ENCODE measurements at places on chromosomes 3 and 15.

GRCh38 chr15:79035111-79035601 is 55.4 kb downstream of the RASGRF1 start:
- DNase-seq, result no peak

- no peak for DNase-seq
These were observed 22.1 kb downstream of the ITGA11 start for GRCh38 chr15:68409736-68410370.

GRCh38 chr15:34753236-34753894 is 1.4 kb downstream of the GJD2 start:
- DNase-seq, result no peak

- no peak for DNase-seq
These were observed 31.1 kb downstream of the APH1B start for GRCh38 chr15:63308491-63308890.

- DNase-seq, result no peak
These were observed 596.7 kb downstream of the PDCD6IP start for GRCh38 chr3:34394978-34395748.

DNA sequence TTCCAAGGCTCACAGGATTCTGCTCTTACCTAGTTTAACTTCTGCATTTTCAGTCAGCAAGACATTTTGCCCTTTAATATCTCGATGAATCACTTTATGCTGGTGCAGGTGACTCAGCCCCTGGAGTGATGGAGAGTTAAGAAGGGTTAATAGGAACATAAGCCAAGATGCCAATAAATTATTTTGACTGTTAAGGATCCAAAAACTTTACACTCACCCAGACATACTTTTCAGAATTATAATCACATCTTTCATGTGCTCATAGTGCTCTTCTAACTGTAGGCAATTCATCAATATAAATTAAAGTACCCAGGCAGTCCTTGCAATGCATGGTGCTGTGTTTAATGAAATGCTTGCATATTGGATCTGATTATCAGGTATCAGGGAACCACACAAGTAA is 164.1 kb upstream of the SLC2A2 start:
- no peak for DNase-seq

DNA sequence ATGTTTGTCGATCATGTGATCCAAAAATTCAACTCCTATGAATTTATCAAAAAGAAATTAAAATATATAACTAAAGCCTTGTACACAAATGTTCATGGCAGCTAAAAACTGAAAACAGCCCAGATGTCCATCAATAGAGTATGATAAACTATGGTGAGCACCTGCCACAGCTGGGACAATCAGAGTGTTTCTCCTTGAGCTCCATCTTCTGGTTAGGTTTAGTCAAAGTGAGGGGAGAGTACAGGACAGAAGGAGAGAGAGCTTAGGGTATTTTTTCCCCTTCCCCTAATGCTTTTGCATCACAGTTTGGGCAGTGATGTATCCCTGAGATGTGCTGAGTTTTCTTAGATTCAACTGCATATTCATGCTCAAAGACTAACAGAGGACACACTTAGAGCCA is 65.5 kb downstream of the FSIP1 start:
- no peak for DNase-seq

- DNase-seq, result peak; percentile 23
These were observed 223.8 kb downstream of the OPA1 start for GRCh38 chr3:193816656-193817311.

- DNase-seq, result no peak
These were observed 91.7 kb downstream of the FRMD4B start for GRCh38 chr3:69294014-69294766.

DNA sequence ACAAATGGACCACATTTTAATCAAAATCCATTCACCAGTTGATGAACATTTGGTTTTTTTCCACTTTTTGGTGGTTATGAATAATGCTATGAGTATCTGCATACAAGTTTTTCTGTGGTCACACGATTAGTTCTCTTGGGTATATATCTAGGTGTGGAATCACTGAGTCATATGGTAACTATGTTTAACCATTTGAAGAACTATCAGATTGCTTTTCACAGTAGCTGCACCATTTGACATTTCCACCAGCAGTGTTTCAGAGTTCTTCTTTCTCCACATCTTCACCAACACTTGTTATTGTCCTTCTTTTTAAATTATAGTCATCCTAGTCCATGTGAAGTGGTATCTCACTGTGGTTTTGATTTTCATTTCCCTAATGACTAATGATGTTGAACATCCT is 33.3 kb upstream of the ATG7 start:
- no peak for DNase-seq

GRCh38 chr3:126208606-126209256 is 28.3 kb upstream of the ALDH1L1 start:
- DNase-seq, result no peak

DNA sequence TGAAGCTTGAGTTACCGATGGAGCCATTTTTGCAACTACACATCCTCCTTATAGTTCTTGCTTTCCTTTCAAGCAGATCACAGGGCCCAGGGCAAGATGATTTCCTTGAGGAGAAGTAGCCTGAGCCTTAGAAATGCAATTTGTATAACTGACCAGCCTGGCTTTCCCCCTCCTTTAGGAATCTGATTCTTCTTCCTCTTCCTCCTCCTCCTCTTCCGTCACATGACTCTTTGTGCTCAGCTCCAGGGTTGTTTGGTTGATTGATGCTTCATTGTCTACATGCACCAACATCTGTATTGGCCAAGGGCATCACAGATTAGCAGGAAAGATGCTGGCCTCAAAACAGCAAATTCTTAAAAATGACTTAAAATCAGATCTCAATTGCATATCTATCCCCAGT is 3.3 kb downstream of the SNAPC5 start:
- DNase-seq, result no peak

DNA sequence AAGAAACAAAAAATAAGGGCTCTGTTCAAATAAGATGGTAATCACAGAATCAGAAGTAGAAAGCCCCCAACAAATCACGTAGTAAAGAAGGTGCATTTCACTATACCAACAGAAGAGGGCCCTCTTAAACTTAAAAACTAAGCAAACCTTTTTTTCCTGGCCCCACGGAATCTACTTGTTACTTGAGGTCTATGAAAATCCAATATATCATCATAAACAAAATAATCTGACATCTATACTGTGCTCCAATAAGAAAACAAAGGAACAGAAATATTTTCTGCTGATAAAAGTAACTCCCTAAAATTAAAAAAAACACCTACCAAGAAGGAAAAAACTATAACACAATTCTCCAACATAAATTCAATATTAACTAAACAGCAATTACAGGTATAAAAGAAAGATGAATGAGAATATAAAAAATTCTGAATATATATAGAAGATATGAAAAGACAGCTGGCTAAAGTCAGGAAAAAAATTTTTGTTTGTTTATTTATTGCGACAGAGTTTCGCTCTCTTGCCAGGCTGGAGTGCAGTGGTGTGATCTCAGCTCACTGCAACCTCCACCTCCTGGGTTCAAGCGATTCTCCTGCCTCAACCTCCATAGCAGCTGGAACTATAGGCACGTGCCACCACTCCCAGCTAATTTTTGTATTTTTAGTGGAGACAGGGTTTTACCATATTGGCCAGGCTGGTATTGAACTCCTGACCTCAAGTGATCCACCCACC is 81.8 kb downstream of the CLASP2 start:
- DNase-seq, result no peak

- DNase-seq, result no peak
These were observed 4.1 kb downstream of the RCN2 start for GRCh38 chr15:76935620-76936019.

- DNase-seq, result no peak
These were observed 129.4 kb downstream of the DLG1 start for GRCh38 chr3:197169028-197169427.

DNA sequence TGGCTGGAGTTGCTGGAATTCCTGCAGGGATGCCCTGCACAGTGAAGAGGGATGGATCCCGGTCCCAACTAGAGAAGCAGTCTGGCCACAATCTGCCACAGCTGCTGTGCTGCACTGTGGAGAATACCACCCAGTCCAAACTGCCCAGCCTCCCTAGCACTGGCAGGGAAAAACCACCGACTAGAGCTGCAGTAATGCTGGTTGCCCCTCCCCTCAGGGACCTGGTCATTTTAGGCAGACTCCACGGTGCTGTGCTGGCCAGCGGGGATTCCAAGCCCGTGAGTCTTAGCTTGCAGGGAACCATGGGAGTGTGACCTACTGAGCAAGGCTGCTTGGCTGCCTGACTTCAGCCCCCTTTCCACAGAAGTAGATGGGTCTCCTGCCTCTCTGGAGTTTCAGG is 478.0 kb upstream of the ATP11B start:
- DNase-seq, result no peak

DNA sequence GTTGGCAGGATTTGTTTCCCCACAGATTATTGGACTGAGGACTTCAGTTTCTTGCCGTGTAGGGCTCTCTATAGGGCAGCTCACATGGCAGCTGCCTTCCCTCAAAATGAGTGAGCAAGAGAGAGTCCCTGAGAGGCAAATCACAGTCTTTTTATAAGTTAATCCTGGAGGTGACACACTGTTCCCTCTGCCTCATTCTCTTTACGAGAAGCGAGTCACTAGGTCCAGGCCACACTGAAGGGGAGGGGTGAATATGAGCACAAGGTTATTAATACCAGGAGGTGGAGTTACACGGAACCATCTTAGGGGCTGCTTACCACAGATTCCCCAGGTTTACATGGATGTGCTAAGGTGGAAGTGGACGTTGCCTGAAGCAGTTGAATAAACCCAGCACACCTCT is 77.0 kb downstream of the LPP start:
- DNase-seq, result no peak

- no peak for DNase-seq
These were observed 867.8 kb downstream of the SQOR start for GRCh38 chr15:46502667-46503066.

- peak; percentile 8 for DNase-seq
These were observed 227.1 kb upstream of the ATP11B start for GRCh38 chr3:182565916-182566796.

DNA sequence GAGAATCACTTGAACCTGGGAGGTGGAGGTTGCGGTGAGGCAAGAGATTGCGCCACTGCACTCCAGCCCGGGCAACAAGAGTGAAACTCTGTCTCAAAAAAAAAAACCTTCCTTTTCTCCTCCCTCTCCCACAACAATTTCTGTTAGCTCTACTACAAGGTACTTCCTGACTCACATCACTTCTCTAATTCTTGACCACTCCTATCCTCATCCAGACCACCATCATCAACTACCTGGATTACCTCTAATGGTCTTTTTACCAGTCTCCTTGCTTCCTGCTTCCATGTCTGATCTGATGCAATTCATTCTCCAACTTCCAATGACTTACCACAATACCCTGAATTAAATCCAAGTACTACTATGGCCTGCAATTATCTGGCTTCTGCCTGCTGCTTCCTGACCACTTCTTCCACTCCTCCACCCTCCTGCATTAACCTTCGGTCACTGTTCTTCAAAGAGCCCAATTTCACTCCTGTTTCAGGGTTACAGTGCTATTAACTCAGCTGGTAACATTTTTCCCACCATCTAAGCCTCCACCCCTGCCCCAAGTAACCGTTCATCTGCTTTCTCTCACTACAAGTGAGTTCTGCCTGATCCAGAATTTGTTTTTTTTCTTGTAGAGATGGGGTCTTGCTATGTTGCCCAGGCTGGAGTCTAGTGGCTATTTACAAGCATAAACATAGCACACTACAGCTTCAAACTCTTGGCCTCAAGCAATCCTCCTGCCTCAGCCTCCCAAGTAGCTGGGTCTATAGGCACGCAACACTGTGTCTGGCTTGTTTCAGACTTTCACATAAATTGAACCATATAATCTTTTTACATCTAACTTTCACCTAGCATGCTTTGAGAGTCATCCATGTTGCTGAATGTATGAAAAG is 27.8 kb downstream of the DCAF1 start:
- DNase-seq, result no peak

GRCh38 chr3:38457111-38458003 is 3.7 kb downstream of the ACVR2B start:
- no peak for DNase-seq

DNA sequence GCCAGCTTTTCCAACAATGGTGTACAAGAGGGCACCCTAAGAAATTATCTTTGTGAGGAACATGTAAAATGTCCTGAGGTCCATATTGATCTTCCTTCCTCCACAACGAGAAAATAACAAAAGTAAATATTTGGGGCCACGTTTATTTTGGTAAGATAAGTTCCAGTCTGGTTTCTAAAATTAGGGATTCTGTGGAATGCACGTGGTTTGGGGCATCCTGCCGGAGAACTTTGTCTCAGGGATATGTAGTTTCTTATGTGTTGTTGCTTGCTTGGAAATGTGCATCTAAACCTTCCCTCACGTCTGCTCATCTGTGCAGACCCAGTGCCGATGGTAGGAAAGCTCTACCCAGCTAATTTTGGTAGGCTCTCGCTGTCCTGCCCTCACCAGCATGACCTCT is 62.8 kb downstream of the CTDSPL start:
- DNase-seq, result no peak

DNA sequence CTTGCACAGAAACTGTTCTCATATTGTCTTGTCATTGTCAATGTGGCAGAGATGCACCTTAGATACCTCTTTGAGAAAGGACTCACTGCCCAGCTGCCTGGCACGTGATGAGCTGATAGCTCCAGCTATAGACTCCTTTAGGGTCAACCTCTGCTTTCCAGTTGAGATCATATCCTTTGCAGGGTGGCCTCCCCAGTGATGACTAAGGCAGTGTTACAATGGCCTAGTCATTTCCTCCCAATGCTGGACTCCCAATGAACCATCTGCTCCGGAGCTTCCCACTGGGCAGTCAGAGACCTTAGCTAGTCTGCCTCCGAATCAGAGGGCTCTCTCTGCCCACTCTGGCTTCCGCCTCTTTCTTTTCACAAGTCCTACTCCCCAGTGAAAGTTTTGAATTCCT is 79.5 kb downstream of the CHRD start:
- DNase-seq, result no peak

DNA sequence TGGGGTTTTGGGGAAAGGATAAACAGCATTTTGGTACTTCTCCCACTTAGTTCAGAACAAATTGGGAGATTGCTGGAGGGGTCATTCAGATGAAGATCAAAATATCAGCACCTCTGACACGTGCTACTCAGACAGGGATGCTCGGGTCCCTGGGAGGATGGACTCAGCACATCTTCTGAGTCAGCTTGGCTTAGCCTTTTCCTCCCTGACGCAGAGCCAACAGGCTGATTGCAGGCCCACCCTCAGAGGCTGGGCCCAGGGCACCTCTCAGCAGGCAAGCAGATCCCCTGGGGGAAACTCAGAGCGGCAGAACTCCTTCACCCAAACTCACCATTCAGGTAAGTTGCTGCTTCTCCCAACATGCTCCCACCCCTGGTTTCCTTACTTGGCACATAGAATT is 304.9 kb downstream of the TLE3 start:
- DNase-seq, result no peak

DNA sequence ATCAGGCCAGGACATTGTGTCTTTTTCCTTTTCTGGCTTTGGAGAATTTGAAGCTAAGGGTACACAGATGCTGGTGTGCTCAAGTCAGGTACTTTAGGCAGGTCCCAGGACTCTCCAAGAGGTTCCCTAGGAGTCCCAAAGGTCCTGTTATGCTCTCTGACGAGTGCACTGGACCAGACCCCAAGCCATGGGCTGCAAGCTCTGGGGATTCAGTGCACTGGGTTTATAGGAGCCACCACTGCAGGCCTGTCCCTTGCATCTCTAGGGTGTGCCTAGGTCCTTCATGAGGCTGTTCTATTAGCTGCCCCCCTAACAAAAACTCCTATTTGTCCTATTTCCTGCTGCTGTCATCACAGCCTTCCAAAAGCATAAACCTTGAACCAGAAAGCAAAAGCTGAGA is 31.9 kb upstream of the BFSP2 start:
- DNase-seq, result no peak
